Panc1 (cell line): ENCODE measurements at places on chromosomes 6 and 20. TPM values are rescaled to one million over a fixed set of nuclear protein-coding genes. Genes with fewer than 3 reads are reported as not detected.

GRCh38 chr20:50957798-50958614, at the start of gene DPM1:
Gene DPM1 (minus strand): TSS chr20:50958532. CDS start chr20:50958523, 9 bp downstream.
- no peak for DNase-seq

GRCh38 chr20:51306081-51306480, 236.4 kb downstream of the NFATC2 start:
- no peak for DNase-seq

DNA sequence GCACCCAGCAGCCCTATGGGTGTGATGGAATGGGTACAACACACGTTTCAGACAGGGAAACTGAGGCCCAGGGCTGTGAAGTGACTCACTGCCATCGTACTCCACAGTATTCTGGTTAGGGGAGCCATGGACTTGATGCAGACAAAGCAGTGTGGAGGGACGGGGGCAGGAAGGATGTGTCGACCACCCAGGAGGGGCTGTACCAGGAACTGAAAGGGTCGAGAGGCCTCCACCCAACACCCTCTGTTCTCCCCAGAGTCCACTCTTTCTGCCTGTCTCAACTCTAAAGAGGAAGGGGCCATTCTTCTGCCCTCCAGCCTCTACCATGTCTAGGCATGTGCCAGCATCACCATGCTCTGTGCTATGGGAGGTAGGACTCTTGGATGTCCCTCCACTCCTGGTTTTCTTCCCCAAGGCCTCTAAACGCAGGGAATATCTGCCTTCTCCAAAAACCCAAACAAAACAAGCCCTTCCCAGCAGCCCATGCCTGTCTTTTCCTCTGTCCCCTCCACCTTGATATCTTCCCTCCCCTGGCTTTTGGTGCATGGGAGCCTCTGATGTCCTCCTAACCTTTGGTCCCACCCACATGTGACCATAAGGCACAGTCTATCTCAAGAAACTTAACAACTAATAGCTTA, 7.4 kb downstream of the SLC22A1 start:
- DNase-seq: no peak

DNA sequence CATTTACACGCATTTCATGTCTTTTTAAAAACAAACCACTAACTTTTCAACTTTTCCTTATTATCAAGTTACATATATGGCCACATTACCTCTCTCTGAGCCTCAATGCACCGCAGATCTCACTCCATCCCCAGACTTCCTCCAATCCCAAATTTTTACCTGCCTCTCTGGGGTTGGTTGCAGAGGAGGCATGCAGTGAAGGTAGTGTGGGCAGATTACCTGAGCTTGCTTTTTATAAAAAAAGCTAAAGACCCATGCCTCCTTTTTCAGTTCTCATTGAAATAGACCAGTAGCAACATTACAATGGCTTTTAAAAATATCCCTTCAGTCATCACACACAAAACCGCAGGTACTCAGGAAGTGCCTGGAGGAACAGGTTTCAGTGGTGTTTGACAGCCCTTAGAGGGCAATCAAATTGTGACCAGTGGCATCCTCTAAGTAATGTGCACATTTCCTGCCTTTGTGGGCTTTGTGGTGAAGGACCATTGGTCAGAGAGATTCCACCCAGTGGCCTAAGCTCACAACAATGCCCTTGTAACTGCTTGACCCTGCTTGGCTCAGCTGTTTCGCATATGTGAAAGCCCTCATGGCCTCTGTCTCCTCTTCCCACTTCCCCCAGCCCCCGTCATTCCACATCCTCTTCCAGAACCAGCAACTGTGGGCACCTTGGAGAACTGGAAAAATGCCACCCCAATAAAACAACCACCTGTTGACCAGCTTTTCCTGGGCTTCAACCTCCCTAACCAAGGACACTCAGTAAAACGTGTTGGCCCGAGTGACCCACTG, 30.2 kb upstream of the IL17A start:
- DNase-seq: no peak

- no peak for DNase-seq
Measured at GRCh38 chr6:69105288-69105687, 470.2 kb downstream of the ADGRB3 start.

GRCh38 chr6:137874204-137875057, 7.4 kb downstream of the TNFAIP3 start:
- DNase-seq: no peak

- no peak for DNase-seq
Measured at GRCh38 chr6:33136310-33136900, 55.9 kb downstream of the COL11A2 start.

- DNase-seq: no peak
Measured at GRCh38 chr6:106474466-106474865, 113.9 kb downstream of the CRYBG1 start.

GRCh38 chr6:155962276-155962675, 506.6 kb upstream of the NOX3 start:
- no peak for DNase-seq

- no peak for DNase-seq
Measured at GRCh38 chr20:50629670-50630045, 61.7 kb downstream of the RIPOR3 start.

GRCh38 chr6:161918628-161919205, 644.9 kb upstream of the AGPAT4 start:
- no peak for DNase-seq

DNA sequence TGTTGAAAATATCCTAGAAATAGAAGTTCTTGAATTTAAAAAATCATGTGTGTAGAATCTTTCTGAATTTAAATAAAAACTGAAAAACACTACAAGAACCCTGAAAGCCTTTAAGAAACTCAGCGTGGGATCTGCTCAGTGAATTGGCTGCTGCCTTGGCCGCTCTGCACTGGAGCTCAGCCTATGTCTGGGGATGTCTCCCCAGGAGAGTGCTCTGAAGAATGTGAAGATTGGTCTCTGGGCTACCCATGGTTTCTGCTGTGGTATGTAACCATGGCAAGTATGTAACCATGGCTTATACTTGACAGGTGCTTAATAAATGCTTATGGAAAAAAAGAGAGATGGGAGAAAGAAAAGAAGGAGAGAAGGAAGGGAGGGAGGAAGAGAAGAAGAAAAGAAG, 3.1 kb upstream of the RRAGD start:
- no peak for DNase-seq

GRCh38 chr20:9203081-9203447, 134.2 kb downstream of the PLCB4 start:
- DNase-seq: no peak

GRCh38 chr6:114364301-114364700, 21.5 kb upstream of the HS3ST5 start:
- no peak for DNase-seq

GRCh38 chr20:38973645-38974044, 11.5 kb downstream of the DHX35 start:
- no peak for DNase-seq

DNA sequence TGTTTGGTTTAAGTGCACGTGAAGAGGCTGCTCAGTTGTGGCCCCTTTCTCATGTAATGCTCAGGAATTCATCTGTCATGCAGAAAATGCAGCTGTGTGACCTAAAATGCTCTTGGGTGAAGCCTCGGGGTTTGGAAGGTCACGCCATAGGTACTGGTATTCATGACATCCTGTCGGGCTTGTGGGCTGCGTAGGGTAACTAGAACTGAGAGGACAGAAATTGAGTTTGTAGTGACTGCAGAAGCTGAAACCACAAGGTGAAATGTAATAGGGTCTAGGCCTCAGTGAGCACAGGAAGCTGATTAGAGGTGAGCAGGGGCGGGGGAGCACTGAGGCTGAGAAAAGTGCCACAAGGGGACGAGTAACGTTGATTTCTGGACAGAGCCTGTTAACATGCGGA, 128.8 kb downstream of the SOBP start:
- no peak for DNase-seq

GRCh38 chr6:159716247-159717096, 10.8 kb upstream of the WTAP start:
- no peak for DNase-seq

DNA sequence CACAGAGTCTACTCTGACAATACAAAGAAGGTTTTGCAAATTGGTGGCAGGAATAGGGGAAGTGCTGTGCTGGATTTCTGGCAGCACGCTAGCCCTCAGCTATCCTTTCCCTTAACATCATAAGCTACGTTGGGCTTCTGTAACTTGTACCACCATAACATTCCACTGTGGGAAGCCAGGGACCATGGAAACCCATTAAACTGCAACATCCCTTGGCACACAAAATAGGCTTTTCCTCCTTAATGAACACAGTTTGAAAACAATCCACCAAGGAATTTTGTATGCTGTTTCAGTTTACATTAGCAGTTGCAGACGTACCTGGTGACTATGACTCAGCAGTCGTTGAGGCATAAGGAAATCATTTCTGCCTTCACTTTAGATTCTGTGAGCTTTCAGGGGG, 203.9 kb upstream of the RAB32 start:
- DNase-seq: peak; percentile 20

DNA sequence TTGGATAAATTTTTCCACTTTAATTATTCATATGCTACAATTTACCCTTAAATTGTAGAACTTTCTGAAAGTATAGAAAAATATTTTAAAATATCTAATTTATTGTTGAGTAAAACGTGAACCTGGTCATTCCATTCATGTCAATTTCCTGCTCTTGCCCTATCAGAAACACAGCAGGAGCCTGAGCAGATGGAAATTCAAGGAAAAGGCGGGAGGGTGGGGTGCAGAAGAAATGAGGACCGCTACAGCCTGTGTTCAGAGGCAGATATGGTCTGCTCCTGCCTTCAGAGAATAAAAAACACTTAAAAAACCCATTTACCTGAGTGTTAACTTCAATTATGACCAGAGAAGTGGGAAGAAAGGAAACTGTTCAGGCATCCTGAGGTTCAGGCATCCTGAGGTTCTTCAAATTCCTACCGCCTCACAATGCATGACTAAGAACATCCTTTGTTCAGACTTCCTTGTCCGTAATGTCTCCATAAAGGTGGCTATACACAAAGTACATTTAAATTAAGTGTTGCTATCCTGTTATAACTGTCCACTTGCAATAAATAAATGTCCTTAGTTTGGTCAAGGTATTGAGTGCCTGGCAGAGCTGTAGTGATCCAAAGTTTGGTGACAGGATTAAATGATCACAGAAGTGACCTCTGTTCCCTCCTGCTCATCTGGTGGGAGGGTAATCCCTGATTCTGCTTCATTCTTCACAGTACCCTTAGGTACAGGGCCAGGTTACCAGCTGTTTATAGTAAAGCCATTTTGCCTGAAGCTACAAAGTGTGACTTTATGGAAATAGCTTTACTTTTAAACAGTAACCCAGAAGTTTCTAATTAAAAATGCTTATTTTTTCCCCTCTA, 109.1 kb downstream of the MAN1A1 start:
- no peak for DNase-seq

DNA sequence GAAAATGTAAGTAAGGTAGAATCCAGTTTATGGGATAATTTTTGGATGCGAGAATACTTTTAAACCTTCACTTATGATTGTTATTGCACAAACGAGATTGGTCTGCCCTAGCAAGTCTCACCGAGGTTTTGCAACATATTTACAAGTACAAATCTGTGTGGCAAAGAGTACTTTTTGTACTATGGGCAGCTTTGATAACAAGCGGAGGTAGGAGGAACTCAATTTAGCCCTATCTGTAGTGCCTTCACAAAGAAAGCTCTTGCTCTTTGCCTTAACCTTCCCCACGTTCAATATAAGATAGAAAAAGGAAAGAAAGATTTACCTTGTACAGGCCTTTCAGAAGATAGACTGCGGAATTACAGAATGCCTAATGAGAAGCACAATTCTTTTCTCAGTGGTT, 77.5 kb upstream of the HIVEP1 start:
- no peak for DNase-seq

Gene MC3R
- total RNA-seq: not detected

Gene TUBB2B
- 22.7 TPM for total RNA-seq

Gene DEFB124
- total RNA-seq: not detected

Gene OPN5
- not detected for total RNA-seq

Gene CHMP4B
- total RNA-seq: 87.5 TPM

Gene LTB
- 3.7 TPM for total RNA-seq

Gene BIRC7
- 9.0 TPM for total RNA-seq
